ENCODE measurements at places on chromosomes 2 and 18.

GRCh38 chr2:171447675-171448074 is 13.6 kb downstream of the DCAF17 start:
- no peak for DNase-seq

GRCh38 chr2:223815186-223815883 is 22.0 kb downstream of the AP1S3 start:
- DNase-seq: no peak

DNA sequence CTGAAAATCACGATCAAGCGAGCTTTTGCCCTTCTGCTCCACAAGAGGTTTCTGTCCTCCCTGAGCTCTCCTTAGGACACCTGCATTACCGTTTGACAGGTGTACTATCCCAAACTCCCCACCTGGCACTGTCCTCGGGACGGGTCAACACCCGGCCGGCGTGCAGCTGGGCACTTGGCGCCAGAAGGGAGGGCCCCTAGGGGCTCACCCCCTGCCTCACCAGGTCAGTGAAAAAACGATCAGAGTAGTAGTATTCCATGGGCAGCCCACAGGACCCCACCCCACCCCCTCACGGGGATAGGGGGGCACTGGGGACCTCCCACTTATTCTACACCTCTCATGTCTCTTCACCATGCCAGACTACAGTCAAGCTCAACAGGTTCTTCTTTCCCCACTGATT is 117.6 kb upstream of the ANKRD30BL start:
- DNase-seq: no peak

DNA sequence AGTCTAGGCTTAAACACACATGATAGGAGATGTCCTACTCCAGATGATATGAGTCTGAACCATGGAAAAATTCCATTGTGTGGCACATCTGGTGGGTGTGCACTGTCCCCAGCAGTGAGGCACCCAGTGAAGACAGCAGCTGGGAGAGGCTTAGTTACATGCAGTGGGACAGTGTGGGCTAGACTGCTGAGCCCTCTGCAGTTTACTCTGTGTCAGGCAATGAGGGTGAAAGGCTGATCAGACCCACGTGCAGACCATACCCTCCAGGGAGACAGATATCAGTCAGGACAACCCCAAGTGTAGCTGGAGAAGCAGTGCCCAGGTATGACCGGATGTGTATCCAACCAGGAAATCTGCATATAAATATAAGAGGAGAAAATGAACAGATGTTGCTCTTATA is 13.4 kb downstream of the IL37 start:
- peak; percentile 30 for DNase-seq
